ENCODE measurements at places on chromosomes 7 and 10. TPM values are rescaled to one million over a fixed set of nuclear protein-coding genes. Genes with fewer than 3 reads are reported as not detected.

Gene CYP2E1
- 0.45 TPM for total RNA-seq

Gene KLF14
- not detected for total RNA-seq

GRCh38 chr7:89554209-89554608, 600.1 kb upstream of the STEAP1 start:
- DNase-seq: no peak

DNA sequence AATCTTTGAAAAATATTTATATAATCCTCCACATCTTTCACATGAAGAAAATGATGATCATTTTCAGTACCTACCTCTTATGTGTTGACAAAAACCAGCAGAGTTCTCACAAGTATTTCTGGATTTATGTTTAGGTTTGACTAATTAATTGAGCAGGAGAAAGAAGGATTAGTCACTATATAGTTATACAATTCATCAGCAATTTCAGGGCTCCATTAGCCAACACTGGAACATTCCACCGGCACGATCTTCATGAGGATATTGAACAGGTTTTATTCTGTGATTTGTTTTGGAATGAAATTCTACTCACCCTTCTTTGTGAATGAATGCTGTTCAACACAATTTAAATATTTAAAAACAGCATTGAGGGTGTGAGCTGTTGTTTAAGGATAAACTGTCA, 163.2 kb downstream of the SEM1 start:
- DNase-seq: no peak

DNA sequence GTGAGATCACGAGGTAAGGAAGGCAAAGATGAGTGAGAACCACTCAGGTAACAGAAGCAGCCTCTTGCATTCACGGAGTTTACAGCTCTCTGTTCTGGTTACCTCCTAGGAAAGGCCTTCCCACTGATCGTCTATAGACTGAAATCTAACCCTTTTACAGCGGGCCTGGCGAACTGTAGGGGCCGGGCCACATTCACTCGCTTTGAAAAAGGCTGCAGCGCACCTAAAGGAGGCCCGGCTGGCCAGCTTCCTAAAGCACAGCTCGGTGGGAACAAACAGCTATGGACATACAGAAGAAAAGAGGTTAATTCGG, 565 bp downstream of the ATP5MK start:
- DNase-seq: peak; percentile 29

DNA sequence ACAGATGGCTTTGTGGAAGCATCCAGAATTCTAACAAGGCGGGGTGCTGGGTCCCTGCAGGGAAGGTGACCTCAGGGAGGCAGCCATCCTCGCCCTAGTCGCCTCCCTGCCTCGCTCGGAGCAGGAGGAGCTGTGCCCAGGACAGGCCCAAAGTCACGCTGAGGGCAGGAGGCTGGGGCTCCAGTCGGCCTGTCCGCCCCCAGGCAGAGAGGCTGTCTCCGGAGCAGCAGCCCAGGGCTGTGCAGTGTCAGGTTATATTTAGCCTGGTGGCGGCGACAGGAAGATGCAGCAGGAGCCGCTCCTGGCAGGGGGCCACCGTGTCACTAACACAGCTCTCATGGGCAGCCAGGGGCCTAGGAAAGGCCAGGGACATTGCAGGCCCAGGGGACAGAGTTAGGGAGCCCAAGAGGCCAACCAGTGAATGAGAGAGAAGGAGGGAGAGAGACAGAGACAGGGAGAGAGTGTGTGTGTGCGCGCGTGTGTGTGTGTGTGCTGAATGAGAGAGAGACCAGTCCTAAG, 13.5 kb downstream of the KCNH2 start:
- peak; percentile 45 for DNase-seq
